Fibroblast of lung (primary cell): ENCODE measurements at places on chromosomes 7 and 10. TPM values are rescaled to one million over a fixed set of nuclear protein-coding genes. Genes with fewer than 3 reads are reported as not detected.

ALOX5 gene
- total RNA-seq = not detected in 2 replicates

NME8 gene
- total RNA-seq = not detected in 2 replicates

MYO1G gene
- under 0.01 TPM in 2 replicates for total RNA-seq

ASB15 gene
- not detected in 2 replicates for total RNA-seq

RHEB gene
- total RNA-seq = 62.9 and 81.4 TPM in 2 replicates
